Mucosa of gallbladder (tissue), 1 donor: ENCODE measurements at places on chromosomes 5 and 9.
A peak's percentile ranks its signal among the peaks of the same experiment; 100 is the strongest.

DNA sequence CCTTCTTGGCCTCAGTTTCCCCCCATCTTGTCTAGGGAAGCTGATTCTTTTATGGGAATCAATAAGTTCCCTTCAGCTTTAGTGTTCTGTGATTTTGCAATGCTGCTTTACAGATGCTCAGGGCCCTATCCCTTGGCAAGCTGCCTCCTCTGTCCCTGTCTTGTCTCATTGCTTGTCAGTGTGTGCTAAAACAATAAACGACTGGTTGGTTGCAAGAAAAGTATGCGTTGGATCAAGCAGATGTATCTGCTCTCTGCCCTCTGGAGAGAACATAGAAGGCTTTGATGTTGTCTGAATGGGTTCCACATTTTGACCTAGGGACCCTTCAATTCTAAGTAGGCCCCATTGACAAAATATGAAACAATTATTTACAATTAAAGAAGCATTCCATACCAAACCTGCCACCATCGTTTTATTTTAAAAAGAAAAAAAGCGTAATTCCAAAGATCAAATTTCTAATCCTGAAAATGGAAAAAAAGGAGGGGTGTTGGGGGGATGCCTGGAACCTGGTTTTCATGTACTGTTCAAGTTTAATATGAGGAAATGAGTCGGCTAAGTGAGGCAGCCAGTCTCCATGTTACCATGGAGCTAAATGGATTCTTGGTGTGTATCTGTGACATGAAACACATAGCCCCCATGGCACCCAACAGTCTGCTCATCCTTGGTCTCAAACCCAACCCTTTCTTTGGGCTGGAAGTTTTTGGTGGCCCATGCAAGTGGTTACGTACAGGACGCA lies 31.2 kb upstream of the TARS1 start:
- DNase-seq: peak; percentile 83

DNA sequence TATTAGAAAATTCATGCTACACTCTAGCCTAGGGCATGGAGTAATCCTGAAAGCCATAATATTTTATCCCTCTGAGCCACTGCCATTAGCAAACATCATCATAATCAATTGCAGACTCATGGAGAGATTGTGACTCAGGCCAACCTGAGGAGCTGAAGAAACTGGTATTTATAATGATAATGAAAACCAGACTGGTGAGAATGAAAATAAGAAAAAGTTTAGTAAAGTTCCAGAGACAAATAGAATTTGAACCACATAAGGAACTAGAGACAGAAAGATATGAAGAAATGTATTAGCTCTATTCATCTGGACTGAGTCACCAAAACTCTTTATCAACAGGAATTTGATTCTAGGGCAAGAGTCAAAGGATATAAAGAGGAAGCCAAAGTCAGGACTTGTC lies 158.7 kb downstream of the DRD1 start:
- DNase-seq: no peak

- DNase-seq: no peak
These were observed 37.0 kb upstream of the ARL15 start for GRCh38 chr5:54347221-54347865.

DNA sequence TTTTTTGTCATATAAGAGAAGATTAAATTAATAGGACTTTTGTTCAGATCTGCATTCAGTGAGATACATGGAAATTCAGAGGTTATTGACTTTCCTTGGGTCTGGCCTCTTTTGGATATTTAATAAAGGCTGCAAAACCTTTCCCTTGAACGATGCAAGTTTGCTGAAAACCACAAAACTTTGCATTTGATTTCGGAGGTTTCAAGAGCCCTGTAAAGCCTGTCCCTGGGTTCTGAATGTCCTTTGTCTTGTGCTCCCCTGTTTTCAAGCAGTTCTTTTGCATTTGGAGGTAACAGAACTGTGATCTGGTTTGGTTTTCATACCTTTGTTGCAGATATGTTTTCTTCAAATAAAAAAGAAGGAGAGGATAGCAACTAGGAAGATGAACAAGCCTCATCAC lies 188.1 kb upstream of the DMRT1 start:
- no peak for DNase-seq

DNA sequence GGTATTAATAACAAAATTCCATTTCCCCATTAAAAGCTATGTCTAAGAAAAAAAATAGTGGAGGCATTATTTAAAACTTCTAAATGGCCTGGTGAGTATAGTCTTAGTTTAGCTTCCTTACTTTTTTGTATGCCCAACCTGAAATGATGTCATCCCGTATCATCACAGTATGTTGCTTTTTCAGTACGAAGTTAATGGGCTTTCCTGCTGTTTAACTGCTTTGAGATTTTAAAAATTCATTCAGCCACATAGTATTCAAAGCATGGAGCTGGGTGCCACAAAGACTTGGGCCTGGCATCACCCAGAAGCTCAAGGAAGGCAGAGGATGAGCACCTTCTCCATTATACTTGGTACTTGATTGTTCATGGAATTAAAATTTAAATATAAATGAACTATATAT lies 7.4 kb downstream of the F2RL2 start:
- DNase-seq: no peak

- no peak for DNase-seq
These were observed 6.5 kb upstream of the NEK6 start for GRCh38 chr9:124251204-124251603.

DNA sequence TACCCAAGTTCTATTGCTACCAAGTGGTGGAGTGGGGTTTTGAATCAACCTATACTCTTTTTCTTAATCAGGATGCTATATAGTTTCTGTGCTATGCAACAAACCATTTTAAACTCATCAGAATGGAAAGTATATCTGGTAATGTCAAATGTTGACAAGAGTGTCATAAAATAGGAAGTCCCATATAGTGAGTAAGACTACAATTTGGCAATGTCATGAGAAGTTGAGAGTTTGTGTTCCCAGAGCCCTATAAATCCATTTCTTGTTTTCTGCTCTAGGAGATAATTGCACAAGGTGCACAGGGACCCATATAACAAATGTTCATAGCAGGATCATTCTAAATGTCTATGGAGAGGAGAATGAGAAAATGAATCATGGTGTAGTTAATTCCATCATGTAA lies 109.8 kb upstream of the TXNDC8 start:
- no peak for DNase-seq

GRCh38 chr9:106321394-106322180 lies 541.4 kb upstream of the ZNF462 start:
- no peak for DNase-seq

DNA sequence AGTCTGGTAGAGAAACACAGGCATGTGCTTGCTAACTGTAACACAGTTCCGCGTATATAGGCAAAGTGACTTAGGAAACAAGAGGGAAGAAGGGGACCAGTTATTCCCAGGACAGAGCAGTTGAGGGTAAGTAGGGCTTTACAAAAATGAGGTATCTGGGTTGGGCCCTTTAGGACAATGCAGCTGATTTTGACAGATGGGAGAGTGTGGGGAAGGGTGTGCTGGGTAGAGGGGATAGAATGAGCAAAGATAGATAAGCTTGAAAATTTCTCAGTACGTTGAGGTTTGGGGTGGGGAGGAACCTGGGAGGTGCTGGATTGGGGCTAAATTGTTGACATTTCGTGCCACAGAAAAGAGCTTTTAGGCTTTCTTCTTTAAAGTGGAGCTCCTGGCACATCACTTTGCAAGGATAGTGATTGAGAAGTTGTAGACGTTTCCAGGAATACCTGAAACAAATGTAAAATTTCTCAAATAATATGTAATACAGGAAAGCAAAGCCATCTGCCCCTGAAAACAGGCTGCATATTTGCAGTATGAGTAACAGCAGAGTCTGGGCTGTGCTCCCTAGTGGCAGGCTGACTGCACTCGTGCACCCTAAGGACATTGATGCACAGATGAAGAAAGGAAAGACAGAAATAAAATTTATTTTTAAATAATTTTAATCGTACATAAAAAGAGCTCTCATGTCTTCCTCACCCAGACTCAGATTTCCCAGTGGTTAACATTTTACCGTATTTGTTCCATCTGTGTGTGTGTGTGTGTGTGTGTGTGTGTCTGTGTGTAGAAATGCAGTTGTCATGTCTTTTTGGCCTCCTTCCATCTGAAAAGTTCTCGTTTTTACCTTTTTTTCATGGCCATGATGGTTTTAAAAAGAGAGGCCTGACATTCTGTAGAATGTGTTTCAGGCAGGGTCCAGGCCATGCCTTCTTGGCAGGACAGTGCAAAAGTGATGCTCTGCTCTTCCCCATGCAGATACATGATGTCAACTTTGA lies 144.9 kb upstream of the DMRT1 start:
- no peak for DNase-seq

- DNase-seq: no peak
These were observed 134.8 kb upstream of the KLF4 start for GRCh38 chr9:107624234-107624948.

- no peak for DNase-seq
These were observed 193.0 kb downstream of the RFX3 start for GRCh38 chr9:3332802-3333201.

GRCh38 chr9:4538621-4539020 lies 48.4 kb downstream of the SLC1A1 start:
- no peak for DNase-seq

- DNase-seq: peak; percentile 31
These were observed 23.9 kb downstream of the RNF130 start for GRCh38 chr5:180047667-180048066.

GRCh38 chr9:115114084-115114483 lies 3.9 kb downstream of the TNC start:
- DNase-seq: no peak

GRCh38 chr9:87950765-87951488 lies 23.4 kb downstream of the CDK20 start:
- DNase-seq: no peak

DNA sequence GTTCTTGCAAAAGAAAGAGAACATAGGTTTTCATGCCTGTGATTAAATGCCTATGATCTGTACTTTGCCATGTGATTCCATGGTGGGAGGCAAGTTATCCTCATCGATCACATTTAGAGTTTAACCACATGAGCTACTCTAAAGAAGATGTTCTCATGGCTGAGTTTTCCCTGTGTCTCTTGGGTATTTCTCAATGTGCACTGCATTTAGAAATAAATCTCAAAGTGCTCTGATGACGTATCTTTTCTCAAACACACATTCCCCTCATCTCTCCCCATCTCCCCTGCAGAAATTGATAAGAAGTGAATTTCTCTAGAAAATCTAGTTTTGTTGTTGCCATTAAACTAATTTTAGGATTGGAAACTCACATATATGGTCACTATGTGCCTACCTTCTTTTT lies 282.2 kb downstream of the SEMA5A start:
- no peak for DNase-seq

GRCh38 chr5:26872337-26872736 lies 166.0 kb downstream of the CDH9 start:
- no peak for DNase-seq

- no peak for DNase-seq
These were observed 13.6 kb upstream of the MRNIP start for GRCh38 chr5:179872055-179872827.

DNA sequence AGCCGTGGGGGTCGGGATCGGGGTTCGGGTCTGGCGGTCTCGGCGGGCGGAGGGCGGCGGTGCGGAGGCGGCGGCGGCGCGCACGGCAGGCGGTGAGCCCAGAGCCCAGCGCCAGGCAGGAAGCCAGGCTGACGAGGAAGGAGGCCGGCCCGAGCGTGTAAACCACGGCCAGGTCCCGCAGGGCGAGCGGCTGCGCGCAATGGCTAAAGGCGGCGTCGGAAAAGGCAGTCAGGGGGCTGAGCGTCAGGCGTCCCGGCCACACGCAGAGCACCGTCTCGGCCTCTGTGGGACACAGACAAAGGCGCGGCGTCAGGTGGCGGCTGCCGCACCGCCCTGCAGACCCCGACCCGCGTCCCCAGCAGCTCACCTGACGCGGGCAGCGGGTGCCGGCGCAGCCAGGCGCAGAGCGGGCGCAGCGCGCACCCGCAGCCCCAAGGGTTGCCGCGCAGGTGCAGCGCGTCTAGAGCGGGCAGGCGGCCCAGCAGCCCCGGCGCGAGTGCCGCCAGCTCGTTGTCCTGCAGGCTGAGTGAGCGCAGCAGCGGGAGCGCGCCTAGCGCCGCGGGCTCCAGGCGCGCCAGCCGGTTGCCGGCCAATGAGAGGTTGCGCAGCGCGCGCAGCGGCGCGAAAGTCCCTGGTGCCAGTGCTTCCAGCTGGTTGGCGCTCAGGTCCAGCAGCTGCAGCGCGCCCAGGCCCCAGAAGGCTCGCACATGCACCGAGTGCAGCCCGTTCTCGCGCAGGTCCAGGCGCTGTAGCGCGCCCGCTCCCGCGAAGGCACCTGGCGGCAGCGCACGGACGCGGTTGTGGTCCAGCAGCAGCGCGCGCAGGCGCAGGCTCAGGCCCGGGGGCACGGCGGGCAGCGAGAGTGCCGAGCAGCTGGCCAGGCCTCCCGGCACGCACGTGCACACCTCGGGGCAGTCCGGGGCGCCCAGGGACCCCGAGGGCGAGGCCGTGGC lies 671 bp downstream of the LRRC26 start:
- DNase-seq: no peak

GRCh38 chr9:101235105-101235866 lies 149.5 kb downstream of the BAAT start:
- DNase-seq: no peak

DNA sequence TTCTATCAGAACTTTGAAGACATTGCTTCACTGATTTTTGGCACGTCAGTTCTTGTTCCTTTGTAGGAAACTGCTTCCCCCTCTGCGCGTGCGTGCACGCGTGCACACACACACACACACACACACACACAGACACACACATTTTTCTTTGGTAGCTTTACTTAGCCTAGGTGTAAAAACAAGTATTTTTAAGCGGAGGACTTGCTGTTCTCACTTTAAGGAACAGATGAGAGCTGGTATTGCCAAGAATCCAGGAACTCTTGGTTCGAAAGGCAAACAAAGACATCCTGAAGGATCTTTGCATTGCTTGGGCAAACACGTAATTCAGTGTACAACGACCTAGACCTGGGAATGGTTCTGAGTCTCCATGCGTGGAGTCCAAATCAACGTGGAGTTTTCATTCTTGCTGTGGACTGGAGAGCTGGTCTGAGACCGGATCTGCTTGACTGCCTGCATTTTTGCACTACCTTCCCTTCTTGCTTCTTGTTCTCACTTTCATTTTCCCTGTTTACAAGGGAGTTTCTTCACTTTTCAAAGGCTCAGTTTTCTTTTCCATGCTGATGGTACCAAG lies 8.2 kb downstream of the TMEM268 start:
- DNase-seq: no peak

DNA sequence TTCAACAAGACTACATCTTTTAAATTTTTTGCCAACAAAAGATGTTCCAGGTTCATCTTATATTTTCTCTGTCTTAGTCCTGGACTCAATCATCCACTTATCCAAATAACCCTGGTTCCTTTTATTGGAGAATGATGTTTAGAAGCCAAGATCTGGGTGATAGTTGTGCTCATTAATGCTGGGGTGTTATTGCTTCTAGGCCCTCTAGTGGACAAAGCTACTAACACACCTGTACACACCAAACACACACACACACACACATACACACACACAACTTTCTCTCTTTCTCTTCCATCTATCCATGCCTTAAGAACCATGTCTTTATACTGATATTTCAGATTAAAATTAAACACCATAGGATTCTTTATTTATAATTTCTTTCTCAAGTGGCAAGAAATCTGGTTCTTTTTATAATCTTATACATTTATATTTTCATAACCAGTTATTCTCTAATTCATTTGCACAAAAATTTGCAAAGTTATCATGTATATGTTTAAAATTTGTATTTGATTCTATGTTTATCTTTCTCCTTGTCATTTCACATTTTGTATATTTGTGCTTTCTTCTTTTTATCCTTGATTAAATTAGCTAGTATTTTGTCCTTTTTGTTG lies 179.1 kb upstream of the SMIM23 start:
- DNase-seq: no peak
